ENCODE measurements at places on chromosomes 6 and 20.
A peak's percentile ranks its signal among the peaks of the same experiment; 100 is the strongest.

- ATAC-seq: no peak
Measured at GRCh38 chr6:6966127-6966526, 141.6 kb upstream of the RREB1 start.

DNA sequence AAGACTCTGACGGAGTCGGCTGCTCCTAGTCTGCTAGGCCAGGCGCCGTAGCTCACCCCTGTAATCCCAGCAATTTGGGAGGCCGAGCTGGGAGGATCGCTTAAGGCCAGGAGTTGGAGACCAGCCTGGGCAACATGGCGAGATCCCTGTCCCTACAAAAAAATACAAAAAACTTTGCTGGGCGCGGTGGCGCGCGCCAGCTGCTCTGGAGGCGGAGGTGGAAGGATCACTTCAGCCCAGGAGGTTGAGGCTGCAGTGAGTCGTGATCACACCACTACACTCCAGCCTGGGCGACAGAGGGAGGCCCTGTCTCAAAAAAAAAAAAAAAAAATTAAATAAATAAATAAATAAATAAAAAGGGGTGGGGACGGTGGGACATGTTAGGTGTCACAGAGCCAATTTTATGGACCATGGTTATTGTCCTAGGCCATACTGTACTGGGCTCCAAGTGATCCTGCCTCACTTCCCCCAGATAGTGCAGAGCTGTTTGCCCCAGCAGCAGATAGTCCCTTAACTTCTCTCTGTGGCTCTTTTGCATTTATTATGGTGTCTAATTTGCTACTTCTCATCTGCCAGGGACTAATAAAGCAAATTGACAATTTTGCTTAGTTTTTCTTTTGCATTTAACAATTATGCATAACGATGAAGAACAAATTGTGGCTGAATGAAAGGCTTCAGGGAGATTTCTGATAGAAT is 5.2 kb downstream of the PI16 start:
- ATAC-seq: no peak

- no peak for ATAC-seq
Measured at GRCh38 chr6:95629551-95629950, 52.2 kb downstream of the MANEA start.

DNA sequence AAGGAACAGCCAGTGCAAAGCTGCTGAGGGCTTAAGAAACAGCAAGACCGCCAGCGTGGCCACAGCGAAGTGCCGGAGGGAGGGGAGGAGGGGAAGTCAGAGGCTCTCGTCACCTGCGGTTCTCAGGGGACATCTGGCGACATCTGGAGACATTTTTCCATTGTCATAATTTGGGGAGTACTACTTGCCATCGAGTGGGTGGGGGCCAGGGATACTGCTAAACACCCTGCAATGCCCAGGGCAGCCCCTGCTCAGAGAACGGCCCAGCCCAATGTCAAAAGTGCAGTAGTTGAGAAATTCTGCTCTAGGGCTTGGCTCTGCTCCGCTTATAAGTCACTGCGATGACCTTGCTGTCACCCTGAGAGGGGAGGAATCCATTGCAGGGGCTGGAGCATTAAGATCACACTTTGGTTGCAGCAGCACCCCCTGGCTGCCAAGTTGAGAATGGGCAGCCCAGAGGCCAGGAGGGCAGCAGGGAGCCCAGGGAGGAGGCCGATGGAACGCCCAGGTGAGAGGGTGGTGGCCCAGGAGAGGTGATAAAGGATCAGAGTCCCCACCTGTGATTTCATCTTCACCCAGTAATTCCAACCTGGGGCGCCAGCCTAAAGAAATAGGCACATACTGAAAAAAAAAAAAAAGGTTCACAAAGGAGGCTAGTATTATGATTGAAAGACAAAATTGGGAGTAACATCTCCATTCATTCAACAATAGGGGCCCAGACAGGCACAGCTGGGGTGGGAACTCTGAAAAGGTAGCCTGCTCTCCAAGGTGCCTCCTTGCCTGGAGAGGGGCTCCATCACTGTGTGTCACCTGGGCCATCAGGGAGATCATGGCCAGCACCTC is 218.2 kb downstream of the BMP7 start:
- no peak for ATAC-seq

DNA sequence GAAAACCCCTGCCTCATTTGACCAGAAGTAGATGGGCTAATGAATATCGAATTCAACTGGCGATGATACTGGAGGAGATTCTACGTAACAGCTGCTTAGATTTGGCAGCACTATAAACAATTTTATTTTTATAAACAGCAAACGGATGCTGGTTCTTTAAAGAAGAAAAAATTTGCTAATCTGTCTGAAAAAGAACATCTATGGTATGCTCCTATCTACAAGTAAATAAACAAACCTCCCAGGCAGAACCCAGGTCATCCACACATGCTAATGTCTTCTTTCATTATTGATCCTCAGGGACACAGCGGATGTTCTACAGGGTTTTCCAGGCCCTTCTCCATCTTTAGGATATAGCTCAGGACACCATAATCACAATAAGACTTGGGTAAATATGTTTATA is 291.3 kb downstream of the ALDH8A1 start:
- no peak for ATAC-seq

GRCh38 chr6:85079761-85080160 is 315.4 kb upstream of the TBX18 start:
- no peak for ATAC-seq

- no peak for ATAC-seq
Measured at GRCh38 chr6:128600397-128600951, 80.1 kb upstream of the PTPRK start.

GRCh38 chr6:145258122-145258521 is 477.2 kb downstream of the EPM2A start:
- ATAC-seq: no peak

DNA sequence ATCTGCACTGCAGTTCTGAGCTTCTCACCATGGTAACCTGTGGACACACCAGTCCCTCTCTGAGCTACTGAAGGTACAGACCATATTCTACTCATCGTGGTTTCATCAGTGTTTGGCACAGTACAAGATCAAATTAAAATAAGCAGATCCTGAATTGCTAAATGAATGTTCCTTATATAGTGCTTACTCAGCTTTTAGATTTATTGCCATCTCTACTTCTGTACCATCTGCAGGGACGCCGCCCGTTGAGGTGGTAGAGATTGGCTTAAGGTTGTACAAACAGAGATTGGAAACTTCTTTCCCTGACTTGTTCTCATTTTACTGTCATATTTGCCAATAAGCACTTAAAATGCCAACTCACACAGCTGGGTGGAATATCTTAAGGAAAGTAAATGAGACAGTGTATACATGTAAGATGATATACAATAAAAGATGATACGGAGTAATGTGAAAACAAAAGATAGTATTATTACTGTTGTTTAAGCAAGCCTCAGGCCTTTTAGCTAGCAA is 223.4 kb upstream of the FOXQ1 start:
- no peak for ATAC-seq

DNA sequence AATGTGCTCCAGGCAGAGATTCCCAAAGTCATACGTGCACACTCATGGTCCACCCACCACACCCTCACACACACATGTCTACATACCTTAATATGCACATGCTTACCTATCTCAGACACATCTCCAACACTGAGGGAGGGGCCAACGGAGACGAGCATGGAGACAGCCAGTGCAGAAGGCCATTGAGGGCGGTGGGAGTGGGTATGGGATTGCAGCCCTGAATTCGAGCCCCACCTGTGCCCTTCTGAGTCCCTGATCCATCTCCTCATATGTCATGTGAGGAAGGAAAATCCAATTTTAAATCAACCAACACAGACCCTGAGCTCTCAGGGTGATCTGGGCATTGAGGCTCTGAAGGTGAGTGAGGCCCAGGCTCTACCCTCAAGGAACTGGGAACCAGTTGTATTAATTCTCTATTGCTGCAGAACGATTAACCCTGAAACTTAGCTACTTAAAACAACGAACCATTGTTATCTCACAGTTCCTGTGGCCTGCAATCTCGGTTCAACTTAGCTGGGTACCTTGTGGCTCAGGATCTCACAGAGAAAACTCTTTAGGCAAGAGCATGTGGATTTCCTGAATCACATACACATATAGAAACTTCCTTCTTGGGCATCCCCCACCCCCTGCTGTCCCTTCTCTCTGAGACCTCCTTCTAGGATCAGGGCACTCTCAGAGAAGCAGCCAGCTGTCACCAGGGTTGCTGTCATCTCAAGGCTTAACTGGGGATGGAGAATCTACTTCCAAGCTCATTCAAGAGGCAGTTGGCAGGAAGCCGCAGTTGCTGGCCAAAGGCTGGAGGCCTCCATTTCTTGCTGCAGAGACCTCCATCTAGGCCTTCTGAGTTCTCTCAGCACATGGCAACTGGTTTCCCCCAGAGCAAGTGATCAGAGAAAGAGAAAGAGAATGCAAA is 28.3 kb downstream of the GLP1R start:
- no peak for ATAC-seq

DNA sequence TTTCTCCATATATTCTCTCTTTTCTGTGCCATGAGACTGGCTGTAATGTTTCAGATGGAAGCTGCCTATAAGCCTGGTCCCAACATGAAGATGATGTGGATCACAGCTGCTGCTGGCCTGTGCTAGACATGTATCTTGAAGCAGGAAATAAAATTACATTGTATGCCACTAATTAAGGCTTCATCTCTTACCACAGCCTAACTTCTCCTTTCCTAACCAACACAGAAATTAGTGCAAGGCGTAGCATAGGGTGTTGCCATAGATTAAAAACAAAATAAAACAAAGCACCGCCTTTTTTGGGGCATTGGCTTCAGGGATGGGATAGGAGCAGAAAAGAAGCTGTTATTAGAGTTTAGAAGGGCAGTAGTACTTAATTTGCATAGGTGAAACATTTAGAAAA is 4.7 kb upstream of the SLC17A4 start:
- ATAC-seq: no peak

GRCh38 chr6:1535295-1535694 is 74.4 kb upstream of the FOXC1 start:
- ATAC-seq: peak; percentile 56

GRCh38 chr20:1524004-1524403 is 32.8 kb upstream of the SIRPB2 start:
- ATAC-seq: no peak

DNA sequence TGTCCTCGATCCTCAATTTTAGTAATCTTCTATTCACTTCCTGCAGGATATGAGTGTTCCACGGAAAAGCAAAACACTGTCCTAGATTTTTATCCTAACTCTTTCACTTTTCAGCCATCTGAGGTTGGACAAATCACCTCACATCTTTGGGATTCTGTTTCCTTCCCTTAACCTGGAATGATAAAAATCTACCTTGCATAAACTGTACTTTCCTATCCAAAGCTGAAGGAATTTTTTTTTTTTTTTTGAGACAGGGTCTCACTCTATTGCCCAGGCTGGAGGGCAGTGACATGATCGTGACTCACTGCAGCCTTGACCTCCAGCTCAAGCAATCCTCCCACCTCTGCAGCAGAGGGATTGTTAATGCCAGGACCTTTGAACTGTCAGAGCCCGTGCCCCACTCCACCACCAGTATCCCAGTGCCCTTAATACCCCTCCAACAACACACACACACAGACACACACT is 20.5 kb downstream of the CAPN11 start:
- ATAC-seq: no peak

DNA sequence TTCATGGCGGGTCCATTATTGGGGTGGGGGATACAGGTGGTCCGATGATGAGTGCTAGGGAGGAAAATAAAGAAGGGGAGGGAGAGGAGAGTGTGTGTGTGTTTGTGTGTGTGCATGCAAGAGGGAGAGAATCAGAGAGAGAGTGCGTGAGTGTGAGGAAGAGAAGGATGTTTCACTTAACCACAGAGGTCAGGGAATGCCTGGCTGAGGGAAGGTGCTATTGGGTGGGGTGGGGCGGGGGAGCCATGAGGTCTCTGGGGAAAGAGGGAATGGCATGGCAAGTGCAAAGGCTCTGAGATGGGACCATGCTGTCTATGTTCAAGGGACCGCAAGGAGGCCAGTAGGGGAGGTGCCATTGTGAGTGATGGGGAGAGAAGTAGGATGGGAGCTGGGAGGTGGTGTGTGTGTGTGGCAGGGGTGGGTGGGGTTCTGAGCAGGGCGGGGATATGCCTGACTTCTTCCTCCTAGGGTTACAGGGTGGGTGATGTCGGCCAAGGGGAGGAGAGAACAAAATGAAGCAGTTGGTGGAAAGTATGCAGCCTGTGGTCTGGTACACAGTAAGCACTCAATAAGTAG is 23.0 kb downstream of the CEBPB start:
- no peak for ATAC-seq

DNA sequence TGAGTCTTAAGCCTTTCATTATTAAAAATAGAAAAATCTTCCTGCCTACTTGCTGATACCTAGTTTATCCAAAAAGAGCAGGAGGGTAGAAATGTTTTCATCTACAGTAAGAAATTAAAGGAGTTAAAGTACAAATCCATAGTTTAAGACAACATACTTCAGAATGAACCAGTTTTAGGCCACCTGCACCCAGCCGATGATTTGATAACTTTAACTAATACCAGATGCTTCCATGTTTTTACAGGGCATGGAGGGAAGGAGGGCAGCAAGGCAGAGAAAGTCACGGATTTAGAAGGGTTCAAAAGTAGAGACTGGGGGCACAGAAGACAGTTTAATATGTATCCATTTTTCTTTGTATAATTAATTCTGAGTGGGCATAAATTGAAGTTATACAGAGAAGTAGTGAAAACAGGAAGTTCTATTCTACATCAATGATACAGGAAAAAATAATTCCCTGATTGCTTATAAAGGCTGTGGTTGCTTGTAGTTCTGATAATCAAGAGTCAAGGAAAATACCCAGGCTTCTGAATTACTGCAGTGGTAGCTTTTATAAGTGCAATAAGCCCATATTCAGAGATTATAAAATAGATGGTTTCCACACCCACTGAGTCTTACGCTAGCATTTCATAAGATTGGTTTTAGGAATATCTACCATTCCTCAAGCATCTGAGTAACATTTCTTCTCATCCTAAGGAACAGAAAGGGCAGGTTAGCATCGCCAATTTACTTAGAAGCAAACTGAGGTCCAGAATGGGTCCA is 72.0 kb downstream of the GMDS start:
- no peak for ATAC-seq

DNA sequence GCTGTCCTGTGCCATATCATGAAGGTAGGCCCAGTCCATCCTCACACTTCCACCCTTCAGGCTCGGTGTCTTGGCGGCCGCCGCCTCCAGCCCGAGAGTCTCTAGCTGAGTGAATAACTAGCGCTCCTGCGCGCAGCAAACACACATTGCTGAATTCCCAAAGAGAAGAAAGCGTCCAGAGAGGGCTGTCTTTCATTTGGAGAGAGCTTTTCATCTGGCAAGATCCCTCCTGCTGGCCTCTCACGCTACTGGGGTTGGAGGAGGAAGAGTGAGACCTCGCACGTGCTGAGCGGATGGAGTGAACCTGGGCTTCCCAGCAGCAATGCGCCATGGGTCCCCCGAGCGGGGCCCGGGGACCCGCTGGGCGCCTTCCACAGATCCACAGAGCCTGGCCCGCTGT is 73.2 kb downstream of the NCR2 start:
- ATAC-seq: no peak

DNA sequence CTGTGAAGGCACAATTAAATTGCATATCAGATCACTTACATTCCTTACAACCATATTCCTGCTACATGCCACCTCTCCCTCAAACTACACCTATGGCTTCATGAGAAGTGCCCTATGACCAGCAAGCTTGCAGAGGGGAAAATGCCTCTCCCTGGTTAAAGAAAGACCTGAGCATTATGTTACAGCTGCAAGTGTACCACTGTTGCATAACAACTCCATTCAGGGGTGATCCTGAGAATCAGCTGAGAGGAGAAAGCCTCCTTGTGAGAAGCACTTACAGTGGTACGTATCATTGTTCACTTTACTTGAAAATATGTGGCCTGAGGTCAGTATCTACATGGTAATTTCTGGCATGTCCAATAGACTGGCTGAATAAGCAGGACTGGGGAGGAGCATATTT is 20.0 kb downstream of the PDSS2 start:
- ATAC-seq: no peak

- no peak for ATAC-seq
Measured at GRCh38 chr20:41664584-41664983, 46.4 kb upstream of the CHD6 start.

Measured in activated CD4-positive, CD25-positive, alpha-beta regulatory T cell treated with anti-CD3 and anti-CD28 coated beads, Interleukin-2, amount 50 U/mL, for 24 hours (primary cell).